Fibroblast of the conjunctiva (primary cell): ENCODE measurements at places on chromosomes 7 and 10.

DNA sequence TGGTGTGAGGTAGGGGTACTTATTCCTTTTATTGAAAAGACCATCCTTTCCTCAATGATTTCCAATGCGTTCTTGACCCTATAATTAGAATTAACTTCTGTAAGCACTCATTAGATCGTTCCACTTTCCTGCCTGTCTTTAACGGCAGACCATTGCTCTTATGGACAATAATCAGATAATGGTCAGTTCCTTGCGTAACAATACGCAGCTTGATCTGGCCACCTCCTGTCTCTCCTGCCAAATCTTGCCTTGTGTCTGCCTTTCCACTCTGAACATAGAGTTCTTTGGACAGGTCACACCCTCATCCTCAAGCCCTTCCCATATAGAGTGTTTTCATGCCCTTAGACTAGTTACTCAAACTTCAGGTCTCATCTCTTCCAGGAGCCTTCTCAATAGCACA is 2.4 kb upstream of the WIPI2 start:
- no peak for DNase-seq

DNA sequence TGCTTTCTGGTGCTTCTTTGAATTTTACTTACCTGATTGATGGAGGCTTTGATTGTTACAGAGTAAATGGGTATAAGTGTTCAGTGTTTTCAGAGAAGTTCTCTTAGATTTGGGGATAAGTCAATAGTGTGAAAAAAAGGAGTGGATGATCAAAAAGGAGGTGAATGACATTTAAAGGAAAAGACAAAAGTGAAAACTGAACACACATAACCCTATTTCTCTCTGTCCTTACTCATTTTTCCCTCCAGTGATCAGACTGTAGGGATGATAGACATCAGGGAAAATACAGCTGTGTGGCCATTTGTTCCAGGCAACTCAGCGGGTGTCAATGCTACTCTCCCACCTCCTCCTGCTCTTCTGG is 278 bp downstream of the CPA2 start:
- no peak for DNase-seq

GRCh38 chr7:47475880-47476227 is 106.1 kb downstream of the TNS3 start:
- DNase-seq: no peak

- no peak for DNase-seq
Observed at GRCh38 chr7:139597028-139597427, 73.5 kb downstream of the CLEC2L start.

- peak; percentile 85 for DNase-seq
Observed at GRCh38 chr10:30827531-30828120, 198.1 kb upstream of the LYZL2 start.

DNA sequence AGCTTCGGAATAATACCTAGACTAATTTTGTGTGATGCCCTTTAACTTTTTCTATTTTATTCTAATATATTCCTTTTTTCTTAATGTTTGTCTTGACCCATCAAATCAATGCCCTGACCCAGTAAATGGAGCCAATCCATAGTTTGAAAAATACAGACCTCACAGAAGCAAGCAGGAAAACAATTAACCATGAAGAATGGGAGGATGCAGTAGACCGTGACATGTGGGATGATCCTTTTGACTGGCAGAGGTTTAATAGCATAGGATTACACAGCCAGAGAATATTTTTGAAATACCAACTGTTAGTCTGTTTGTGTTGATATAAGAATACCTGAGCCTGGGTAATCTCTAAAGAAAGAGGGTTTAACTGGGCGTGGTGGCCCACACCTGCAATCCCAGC is 142.6 kb upstream of the NEBL start:
- DNase-seq: no peak

- no peak for DNase-seq
Observed at GRCh38 chr7:118615681-118616080, 391.2 kb downstream of the ANKRD7 start.

- no peak for DNase-seq
Observed at GRCh38 chr10:82661701-82662100, 786.7 kb downstream of the NRG3 start.

- DNase-seq: no peak
Observed at GRCh38 chr7:105871142-105871541, 5.3 kb downstream of the ATXN7L1 start.

GRCh38 chr7:18889436-18889835 is 228.0 kb downstream of the TWIST1 start:
- DNase-seq: no peak

DNA sequence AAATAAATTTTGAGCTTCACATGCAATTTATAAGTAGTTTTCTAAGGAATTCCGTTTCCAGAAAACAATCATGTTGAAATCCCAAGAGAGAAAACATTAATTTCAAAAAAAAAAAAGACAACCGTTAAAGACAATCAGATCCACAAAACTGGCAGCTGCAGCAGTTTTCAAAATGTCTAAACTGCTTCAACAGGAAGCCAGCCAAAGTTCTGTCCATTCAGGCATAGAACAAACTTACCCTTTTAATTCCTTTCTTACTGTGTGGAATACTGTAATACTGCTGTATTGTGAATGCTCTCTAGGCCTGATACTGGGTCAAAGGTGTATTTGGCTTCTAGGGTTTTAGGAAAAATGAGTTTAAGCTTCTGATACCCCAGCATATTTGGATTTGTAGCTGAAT is 31.6 kb downstream of the HOXA1 start:
- peak; percentile 10 for DNase-seq

GRCh38 chr10:110646417-110647135 is 2.4 kb downstream of the RBM20 start:
- DNase-seq: no peak

DNA sequence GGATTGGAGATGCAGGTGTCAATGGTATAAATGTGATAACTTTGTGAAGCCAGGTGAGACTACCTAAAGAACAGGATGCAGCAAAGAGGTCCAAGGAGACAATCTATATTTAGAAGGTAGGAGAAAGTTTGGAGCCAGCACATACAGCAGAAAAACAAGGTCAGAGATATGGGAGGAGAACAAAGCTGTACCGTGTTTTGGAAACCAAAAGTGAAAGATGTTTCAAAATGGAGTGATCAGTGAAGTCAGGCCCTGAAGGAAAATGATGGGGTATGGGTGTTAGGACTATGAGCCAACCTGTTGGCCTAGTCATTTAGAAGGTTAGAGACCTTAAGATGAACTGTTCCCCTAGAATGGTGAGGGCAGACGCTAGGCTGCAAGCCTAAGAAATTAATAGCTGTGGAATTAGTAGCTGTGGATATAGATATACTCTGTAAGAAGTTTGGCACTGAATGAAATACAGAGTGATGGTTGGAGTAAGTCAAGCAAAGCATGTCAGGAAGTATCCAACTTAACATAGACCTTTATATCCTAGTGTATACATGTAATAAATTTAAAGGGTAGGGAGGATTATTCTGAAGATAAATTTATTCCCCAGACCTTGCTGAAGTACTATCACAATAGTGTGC is 149.8 kb upstream of the WNT16 start:
- DNase-seq: no peak

GRCh38 chr10:63376560-63377304 is 89.0 kb downstream of the JMJD1C start:
- DNase-seq: peak; percentile 64

- DNase-seq: no peak
Observed at GRCh38 chr7:518630-519483, 789 bp downstream of the PDGFA start.

DNA sequence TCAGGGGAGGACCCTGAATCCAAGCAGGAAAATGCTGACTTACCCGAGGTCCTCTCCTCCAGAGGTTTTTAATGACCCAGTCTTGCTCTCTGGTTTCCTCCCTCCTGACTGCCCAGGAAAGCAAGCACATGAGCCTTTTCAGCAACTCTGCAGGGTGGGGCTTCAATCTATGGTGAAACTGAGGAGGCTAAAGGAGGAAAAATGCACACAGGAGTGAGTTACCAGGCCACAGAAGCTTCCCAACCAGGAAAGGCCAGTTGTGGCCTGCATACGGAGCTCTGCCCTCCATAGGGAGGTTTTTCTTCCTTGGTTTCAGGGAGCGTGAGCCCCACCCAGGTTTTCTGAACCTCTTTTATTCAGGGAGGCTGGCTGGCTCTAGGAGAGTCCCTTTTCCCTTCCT is 14.1 kb upstream of the DLG5 start:
- DNase-seq: no peak

DNA sequence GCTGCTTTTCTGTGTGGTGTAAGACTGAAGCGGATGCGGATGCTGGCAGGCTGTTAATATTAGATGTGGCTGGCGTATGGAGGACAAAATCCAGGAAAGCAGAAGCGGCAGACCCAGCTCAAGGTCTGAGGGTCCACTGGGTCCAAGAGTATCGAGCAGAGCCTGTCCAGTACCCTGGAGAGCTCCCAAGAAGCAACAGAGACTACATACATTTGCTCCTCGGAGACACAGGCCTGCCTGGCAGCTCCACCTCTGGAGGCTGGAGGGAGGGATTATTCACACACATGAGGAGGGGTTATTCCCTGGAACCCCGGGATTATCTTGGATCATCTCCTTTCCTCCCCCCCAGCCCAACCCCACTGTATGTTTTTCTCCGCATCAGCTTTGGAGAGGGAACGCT is 31.3 kb upstream of the LOXL4 start:
- DNase-seq: no peak

DNA sequence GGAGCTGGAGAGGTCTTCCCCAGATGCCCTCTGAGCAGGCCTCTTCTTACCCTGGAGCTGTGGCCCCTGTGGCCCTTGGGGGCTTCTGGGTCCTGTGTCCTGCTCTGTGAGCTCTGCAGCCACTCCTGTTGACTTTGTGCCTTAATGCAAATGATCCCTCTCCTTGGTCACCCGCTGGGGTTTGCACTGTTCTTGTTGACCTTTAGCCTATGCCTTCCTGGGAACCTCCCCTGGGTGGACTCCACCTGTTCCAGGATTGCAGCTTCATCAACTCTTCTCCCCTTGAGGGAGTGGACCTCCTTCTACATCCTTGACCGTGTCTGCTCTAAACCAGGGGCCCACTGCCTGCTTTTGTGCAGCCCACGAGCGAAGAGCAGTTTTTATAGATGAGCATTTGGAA is 58.6 kb upstream of the CTBP2 start:
- no peak for DNase-seq

DNA sequence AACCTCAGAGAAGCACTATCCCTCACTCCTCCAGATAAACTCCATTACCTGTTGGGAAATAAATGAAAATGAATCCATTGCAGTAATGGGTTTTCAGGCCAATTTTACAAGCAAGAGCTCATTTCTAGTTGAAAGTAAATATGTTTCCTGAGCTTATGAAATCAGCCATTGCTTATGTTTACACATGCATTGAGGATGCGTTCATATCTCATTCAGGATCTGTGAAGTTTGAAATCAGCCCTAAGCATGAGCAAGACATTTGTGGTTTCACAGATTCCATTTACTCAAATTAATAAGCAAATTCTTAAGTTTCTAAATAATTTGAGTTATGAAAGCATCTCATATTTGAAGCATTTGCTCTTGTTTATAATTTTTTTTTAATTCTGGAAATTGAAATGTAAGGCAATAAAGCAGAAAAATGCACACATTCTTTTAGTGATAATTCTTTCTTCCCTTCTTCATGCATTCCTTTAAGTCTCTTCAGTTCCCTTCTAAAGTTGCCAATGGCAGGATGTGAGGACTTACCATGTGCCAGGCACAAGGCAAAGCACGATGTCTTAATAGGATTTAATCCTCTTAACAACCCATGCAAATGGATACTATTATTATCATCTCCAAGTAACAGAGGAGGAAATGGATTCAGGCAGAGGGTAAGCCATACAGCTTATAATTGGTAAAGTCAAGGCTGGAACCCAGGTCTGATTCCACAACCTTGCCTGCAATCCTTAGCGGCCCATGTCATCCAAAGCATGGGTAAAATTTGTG is 35.0 kb upstream of the CTTNBP2 start:
- no peak for DNase-seq

DNA sequence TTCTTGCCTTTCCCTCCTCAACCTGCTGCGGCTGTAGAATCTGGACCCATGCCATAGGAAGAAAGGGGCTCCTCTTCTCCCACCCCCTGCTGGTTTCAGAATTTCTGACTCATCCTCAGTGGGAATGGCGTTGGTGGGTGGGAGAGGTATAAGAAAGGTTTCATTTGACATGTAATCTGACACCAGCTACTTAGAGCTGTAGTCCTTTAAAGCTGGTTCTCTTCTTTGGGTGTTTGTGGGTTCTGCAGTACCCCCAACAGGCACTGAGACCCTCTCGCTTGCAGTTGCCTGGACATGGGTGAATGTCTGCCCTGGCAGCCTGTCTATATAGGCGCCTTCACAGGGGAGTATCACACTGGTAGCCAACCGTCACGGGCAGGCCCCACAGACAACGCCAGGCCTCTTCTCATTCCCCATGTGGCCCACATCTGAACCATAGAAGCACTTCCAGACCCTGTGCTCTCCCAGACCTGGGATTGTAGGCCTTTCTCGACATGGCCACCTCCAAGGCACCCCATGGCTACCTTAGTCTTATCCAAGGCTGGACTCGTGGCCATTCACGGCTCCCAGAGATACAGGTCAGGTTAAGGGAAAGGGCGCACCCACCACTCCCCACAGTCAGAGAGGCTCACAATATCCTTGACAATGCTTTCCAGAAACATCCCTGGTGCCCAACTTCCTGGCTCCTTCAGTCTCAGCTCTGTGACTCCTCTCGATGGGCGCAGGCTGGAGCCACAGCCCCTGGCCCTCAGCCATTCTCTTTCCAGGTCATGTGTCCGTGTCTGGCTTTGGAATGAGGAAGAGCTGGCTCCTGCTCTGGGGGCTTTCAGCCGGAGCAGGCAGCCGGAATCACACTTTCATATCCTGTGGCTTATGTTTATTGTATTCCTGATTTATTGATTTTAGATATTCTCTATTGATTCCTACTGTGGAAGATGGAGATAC is 17.5 kb downstream of the ZNF862 start:
- DNase-seq: peak; percentile 52

GRCh38 chr7:45610019-45610418 is 35.9 kb downstream of the ADCY1 start:
- no peak for DNase-seq

DNA sequence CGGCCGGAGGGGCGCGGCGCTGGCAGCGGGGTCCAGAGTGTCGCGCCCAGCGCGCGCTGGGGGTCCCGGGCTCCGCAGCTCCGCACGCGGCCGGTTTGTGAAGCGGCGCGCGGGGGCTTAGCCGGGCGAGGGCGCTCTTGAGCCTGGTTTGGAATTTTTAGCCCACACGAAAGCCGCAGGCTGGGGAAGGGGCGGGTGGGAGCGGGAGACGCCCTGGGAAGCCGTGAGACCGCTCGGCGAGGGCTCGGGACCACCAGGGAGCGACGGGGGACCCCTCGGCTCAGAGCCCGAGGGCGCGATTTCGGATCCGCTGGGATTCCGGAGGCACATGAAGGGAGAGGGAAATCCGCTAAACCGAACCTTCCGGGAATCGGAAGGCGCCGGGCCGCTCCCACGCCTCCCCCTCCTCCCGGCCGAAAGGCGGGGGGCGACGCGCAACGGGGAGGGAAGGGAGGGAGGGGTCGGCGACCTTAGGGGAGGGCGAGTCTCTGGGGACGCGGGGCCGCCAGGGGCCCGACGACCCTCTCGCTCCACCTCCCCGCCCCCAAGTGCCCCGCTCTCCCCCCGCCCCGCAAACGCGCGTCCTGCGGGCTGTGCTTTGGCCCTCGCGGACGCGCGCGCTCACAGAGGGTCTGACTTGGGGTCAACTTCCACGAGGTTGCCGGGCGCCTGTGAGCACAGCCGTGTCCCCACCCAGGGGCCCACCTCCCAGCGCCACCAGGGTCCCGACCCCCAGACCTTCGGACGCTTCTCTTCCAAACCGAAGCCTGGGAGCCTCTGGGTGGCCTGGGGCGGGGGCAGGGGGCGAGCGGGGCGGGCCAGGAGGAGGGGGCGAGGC is 5.1 kb upstream of the ELFN1 start:
- DNase-seq: no peak

- DNase-seq: no peak
Observed at GRCh38 chr7:154864523-154864891, 138.4 kb downstream of the PAXIP1 start.
